IMR-90 (cell line): ENCODE measurements at places on chromosomes 3 and 15. TPM values are rescaled to one million over a fixed set of nuclear protein-coding genes. Genes with fewer than 3 reads are reported as not detected.

GRCh38 chr15:63134245-63134985 lies 12.8 kb downstream of the LACTB start:
- H3K4me1 ChIP-seq: peaks cover 16% of the 10 kb centered on the region
- DNase-seq: no peak
- H3K27me3 ChIP-seq: no peaks in the 10 kb centered on the region
- peaks cover 14% of the 10 kb centered on the region for H3K36me3 ChIP-seq

GRCh38 chr3:157767607-157768006 lies 264.4 kb upstream of the VEPH1 start:
- peaks cover 2% of the 10 kb centered on the region; the same call in 1 of the 2 replicates for H3K27me3 ChIP-seq
- H3K4me3 ChIP-seq: no peak overlapping the region
- DNase-seq: no peak
- no peaks in the 10 kb centered on the region for H3K36me3 ChIP-seq
- H3K27ac ChIP-seq: no peak overlapping the region
- no peaks in the 10 kb centered on the region for H3K4me1 ChIP-seq

DNA sequence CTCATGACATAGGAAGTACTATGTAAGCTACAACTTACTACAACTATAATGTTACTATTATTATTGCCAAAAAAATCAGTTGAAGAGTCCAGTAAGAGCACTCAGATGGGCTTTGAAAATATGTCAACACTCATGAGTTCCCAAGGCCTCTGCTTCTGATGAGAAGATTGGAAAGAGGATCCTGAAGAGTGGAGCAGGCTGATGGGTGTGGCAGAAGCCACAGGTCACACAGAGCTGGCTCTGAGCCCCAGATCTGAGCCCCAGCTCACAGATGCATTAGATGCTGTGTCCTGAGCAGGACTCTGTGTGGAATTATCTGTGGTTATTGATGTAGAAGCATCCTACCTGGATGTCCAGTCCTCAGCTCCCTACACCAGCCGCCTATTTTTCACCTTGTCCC lies 65.6 kb downstream of the SPSB4 start:
- no peak for DNase-seq
- no peak overlapping the region for H3K27ac ChIP-seq
- H3K4me1 ChIP-seq: peaks cover 1% of the 10 kb centered on the region; the same call in 1 of the 2 replicates
- H3K27me3 ChIP-seq: no peaks in the 10 kb centered on the region; the same call in 1 of the 2 replicates
- no peak overlapping the region for H3K4me3 ChIP-seq

DNA sequence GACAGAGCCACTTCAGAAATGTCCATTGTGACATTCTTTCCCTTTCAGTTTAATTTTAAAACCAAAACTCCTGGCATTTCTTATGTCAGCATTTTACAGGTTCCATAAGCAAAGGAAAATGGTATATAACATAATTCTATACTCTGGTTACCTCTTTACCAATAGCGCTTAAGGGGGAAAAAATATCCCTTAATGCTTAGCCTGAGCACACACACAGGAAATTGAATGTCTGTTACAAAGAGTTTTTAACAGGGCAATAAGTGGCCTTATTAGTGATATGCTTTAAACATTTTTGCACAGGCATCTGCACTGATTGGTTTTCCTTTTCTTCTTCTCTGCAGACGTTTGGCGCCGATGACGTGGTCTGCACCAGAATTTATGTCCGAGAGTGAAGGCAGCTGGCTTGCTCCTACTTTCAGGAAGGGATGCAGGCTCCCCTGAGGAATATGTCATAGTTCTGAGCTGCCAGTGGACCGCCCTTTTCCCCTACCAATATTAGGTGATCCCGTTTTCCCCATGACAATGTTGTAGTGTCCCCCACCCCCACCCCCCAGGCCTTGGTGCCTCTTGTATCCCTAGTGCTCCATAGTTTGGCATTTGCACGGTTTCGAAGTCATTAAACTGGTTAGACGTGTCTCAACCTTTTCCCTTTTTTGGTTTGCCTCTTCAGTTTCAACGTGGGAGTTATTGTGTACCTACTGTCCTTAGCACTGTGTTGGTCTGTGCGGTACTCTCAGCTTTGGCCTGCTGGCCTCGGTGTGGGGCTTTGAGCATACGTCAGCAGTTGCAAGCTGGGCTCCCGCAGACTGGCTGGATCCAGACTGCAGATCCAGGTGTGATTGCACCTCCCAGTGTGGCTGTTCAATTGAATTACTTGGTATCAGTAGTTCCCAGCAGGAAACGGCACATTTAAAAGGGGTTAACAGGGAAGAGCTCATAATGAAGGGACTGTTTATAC lies 7.7 kb downstream of the CRABP1 start:
- H3K4me3 ChIP-seq: no peak overlapping the region
- no peak overlapping the region for H3K27ac ChIP-seq
- H3K36me3 ChIP-seq: no peaks in the 10 kb centered on the region
- H3K27me3 ChIP-seq: peaks cover 47% of the 10 kb centered on the region
- no peaks in the 10 kb centered on the region for H3K4me1 ChIP-seq

- no peak overlapping the region for H3K4me3 ChIP-seq
- peak; percentile 86 for DNase-seq
- no peak overlapping the region for H3K27ac ChIP-seq
- no peaks in the 10 kb centered on the region; the same call in 1 of the 2 replicates for H3K4me1 ChIP-seq
- no peaks in the 10 kb centered on the region; the same call in 1 of the 2 replicates for H3K27me3 ChIP-seq
- no peaks in the 10 kb centered on the region for H3K36me3 ChIP-seq
Measured at GRCh38 chr3:102225407-102226132, 209.2 kb upstream of the ZPLD1 start.

DNA sequence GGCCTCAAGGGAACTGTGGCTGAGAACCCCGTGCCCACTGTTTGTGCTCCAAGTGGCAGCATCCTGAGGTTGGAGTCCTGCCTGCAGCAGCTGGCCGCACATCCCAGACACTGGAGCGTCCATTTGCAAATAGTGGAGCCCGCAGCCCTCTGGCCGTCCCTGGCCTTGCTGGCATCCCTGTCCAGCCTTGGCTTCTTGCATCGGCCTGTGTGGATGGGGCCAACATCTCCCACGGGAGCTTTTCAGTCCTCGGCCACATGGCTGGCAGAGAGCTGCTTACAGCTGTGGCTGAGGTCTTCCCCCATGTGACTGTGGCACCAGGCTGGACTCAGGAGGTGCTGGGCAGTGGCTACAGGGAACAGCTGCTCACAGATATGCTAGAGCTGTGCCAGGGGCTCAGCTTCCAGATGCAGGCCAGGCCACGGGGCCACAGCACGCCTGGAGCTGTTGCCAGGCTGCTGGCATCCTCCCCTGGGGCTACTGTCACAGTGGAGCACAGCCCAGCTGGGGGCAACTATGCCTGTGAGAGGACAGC lies 71.2 kb downstream of the FAM43A start:
- H3K4me3 ChIP-seq: no peak overlapping the region
- no peaks in the 10 kb centered on the region for H3K4me1 ChIP-seq
- no peak overlapping the region for H3K27ac ChIP-seq
- peaks cover 53% of the 10 kb centered on the region for H3K27me3 ChIP-seq
- DNase-seq: no peak

The TRPM1 gene
- 0.28 TPM in 1 of 2 replicates, not detected in the other for total RNA-seq

DNA sequence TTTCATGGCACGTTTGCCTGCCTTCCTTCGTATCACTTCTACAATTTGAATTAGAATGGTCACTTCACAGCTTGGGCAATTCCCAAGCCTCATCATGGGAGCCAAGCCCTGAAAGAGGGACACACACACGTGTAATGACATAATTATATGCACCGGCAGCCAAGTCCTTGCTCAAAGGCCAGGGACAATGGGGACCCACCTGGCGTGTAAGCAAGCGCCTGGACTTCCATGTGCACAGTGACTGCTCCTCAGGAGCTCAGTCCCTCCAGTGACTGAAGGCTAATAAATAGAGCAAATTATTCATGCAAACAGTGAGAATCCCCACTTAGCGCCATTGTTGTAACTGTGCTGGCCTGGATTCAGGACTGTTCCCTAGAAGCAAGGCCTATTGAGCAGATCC lies 115.1 kb downstream of the DNAJB8 start:
- no peak overlapping the region for H3K27ac ChIP-seq
- H3K4me1 ChIP-seq: peaks cover 20% of the 10 kb centered on the region
- H3K27me3 ChIP-seq: no peaks in the 10 kb centered on the region
- H3K36me3 ChIP-seq: peaks cover 4% of the 10 kb centered on the region

The GNAT1 gene
- total RNA-seq: not detected in 2 replicates

GRCh38 chr15:60672400-60672799 lies 193.5 kb upstream of the ICE2 start:
- H3K36me3 ChIP-seq: no peaks in the 10 kb centered on the region
- peaks cover 7% of the 10 kb centered on the region for H3K27me3 ChIP-seq
- peaks cover 3% of the 10 kb centered on the region; the same call in 1 of the 2 replicates for H3K4me1 ChIP-seq
- H3K27ac ChIP-seq: no peak overlapping the region

DNA sequence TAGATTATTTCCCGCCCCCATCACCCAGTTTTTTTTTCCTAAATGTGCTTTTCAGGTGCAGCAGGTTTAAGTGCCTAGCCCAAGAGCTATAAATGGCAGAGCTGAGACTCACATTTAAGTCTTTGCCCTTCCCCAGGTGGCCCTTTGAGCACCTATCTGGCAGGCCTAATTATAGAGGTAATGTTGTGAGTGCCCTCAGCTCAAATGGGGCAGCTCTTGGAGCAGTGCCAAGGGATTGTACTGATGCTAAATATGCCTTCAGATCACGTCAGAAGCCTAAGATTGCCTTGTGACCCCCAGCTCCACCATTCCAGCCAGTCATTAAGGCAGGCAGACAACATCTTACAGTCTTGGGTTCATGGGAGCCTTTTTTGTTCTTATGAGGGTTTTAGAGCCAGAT lies 159.5 kb downstream of the RPLP1 start:
- H3K4me1 ChIP-seq: no peaks in the 10 kb centered on the region
- H3K36me3 ChIP-seq: no peaks in the 10 kb centered on the region
- no peak overlapping the region for H3K27ac ChIP-seq
- no peak overlapping the region for H3K4me3 ChIP-seq

DNA sequence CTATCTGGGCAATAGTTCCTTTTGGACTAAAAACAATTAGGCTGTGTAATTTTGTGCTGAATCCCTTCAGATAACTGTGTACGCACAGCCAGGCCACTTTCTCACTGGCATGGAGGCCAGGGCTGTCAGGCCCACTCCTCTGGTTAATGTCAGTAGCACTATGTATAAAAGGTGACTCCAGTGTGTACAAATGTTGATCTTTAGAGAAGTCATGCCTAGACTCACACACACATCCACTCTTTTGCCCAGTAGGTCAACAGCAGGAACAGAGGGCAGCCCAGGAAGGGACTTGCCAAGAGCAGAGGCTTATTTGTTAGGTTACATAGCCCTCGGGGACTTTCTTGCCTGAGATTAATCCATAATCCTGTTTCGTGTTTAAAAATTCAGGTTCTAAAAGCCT lies 416.6 kb upstream of the WNT5A start:
- H3K36me3 ChIP-seq: no peaks in the 10 kb centered on the region
- no peak for DNase-seq
- no peak overlapping the region for H3K27ac ChIP-seq
- no peaks in the 10 kb centered on the region for H3K4me1 ChIP-seq

DNA sequence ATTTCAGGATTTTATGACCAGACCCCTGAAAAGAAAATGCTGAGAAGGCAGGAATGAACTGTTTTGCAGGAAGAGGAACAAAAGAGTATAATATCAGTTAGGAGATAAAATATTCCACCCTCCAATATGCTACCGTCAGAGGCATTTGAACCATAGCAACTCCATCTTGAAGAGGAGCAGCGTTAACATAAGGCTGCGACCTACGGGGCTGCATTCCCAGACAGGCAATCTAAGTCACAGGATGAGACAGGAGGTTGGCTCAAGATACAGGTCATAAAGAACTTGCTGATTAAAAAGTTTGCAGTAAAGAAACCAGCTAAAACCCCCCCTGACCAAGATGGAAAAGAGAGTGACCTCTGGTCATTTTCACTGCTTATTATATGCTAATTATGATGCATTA lies 22.9 kb downstream of the CCDC39 start:
- DNase-seq: no peak
- H3K36me3 ChIP-seq: no peaks in the 10 kb centered on the region
- no peak overlapping the region for H3K27ac ChIP-seq
- no peak overlapping the region for H3K4me3 ChIP-seq
- H3K4me1 ChIP-seq: no peaks in the 10 kb centered on the region

The GOLGA8J gene
- total RNA-seq: under 0.01 TPM in 1 of 2 replicates, not detected in the other

DNA sequence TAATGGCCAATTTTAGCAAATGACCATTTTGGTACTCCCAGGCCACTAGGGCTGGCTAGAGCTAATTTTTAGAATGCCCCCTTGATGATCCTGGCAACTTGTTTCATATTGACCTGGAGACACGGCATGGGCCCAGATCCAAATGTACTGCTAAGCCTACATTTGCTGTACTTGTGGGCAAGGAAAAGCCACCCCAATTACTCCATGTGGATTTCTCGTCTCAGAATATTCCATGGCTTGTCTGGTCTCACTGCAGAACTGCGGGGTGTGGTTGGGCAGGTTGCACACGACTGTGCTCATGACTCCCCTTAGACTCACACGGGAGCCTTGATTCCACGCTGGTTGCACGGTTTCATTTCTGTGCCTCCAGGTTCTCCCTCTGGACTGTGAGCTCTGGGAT lies 140.9 kb downstream of the RPLP1 start:
- DNase-seq: no peak
- H3K4me1 ChIP-seq: no peaks in the 10 kb centered on the region; the same call in 1 of the 2 replicates
- H3K27me3 ChIP-seq: peaks cover 59% of the 10 kb centered on the region
- H3K36me3 ChIP-seq: no peaks in the 10 kb centered on the region
- H3K4me3 ChIP-seq: no peak overlapping the region
- no peak overlapping the region for H3K27ac ChIP-seq

The MESP1 gene
- under 0.01 TPM in 1 of 2 replicates, not detected in the other for total RNA-seq

- peaks cover 10% of the 10 kb centered on the region for H3K4me1 ChIP-seq
- peak; percentile 68 for DNase-seq
- no peaks in the 10 kb centered on the region for H3K27me3 ChIP-seq
- H3K36me3 ChIP-seq: peaks cover 9% of the 10 kb centered on the region
Measured at GRCh38 chr15:44536302-44536961, 515 bp upstream of the EIF3J start.

DNA sequence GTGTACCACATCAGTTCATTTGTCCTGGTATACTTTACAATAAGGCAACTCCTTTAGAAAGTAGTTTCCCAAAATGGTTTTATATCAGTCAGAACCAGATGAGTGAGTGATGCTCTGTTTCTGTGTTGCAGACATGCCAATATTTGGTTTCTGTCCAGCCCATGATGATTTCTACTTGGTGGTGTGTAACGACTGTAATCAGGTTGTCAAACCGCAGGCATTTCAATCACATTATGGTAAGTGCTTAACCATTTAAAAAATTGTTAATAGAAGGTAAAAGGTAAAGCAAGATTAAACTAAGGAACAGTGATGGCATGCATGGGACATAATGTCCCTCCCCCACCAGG lies 40.0 kb upstream of the SCAANT1 start:
- H3K4me1 ChIP-seq: peaks cover 4% of the 10 kb centered on the region; the same call in 1 of the 2 replicates
- H3K27ac ChIP-seq: no peak overlapping the region
- H3K36me3 ChIP-seq: peaks cover 13% of the 10 kb centered on the region
- no peaks in the 10 kb centered on the region for H3K27me3 ChIP-seq
- H3K4me3 ChIP-seq: no peak overlapping the region
- DNase-seq: no peak

DNA sequence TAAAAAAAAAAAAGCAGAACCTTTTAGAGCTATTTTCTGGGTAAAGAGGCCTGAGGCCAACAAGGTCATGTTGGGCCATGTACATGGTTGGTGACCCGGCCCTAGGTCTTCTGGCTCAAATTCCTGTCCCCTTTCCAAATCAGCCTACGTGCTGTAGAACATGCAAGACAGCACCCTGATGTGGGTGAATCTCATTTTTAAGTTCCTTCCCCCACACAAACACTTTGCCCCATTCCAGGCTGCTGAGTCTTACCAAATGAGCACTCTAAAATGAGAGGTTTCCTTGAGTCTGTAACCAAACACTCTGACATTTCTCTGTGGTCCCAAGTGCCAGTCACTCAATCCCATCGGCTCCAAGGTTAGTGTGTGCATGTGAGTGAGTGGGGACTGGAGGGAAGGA lies 9.4 kb downstream of the BCL6 start:
- no peak overlapping the region for H3K27ac ChIP-seq
- H3K4me1 ChIP-seq: peaks cover 20% of the 10 kb centered on the region
- no peaks in the 10 kb centered on the region for H3K27me3 ChIP-seq
- DNase-seq: no peak
- H3K36me3 ChIP-seq: peaks cover 19% of the 10 kb centered on the region

- no peaks in the 10 kb centered on the region for H3K36me3 ChIP-seq
- H3K4me3 ChIP-seq: no peak overlapping the region
- DNase-seq: no peak
- H3K4me1 ChIP-seq: no peaks in the 10 kb centered on the region
Measured at GRCh38 chr3:144358191-144358590, 386.6 kb downstream of the DIPK2A start.
